ENCODE measurements at places on chromosomes 12 and 14. TPM values are rescaled to one million over a fixed set of nuclear protein-coding genes. Genes with fewer than 3 reads are reported as not detected.

The MYL6 gene
- total RNA-seq, result 2,057 TPM

The BEST3 gene
- total RNA-seq, result not detected

The PRH2 gene
- total RNA-seq, result not detected

The HOTAIR gene
- total RNA-seq, result not detected

The CTSG gene
- not detected for total RNA-seq

The TAPBPL gene
- 70.1 TPM for total RNA-seq
